Articular chondrocyte of knee joint (primary cell): ENCODE measurements at places on chromosomes 3 and 15. TPM values are rescaled to one million over a fixed set of nuclear protein-coding genes. Genes with fewer than 3 reads are reported as not detected.

The TUBGCP4 gene
- total RNA-seq = 7.6 and 10.5 TPM in 2 replicates

The ITIH4 gene
- total RNA-seq = 2.7 and 4.7 TPM in 2 replicates

The TOMM70 gene
- total RNA-seq = 62.6 and 70.0 TPM in 2 replicates

The CHRNA3 gene
- total RNA-seq = not detected in 2 replicates

The LRRK1 gene
- total RNA-seq = 15.5 and 16.2 TPM in 2 replicates

The GRK7 gene
- total RNA-seq = not detected in 2 replicates

The BFSP2 gene
- total RNA-seq = not detected in 2 replicates

The ACOX2 gene
- total RNA-seq = 3.2 and 14.2 TPM in 2 replicates

The CLPX gene
- total RNA-seq = 59.7 and 62.5 TPM in 2 replicates

The ZNF280D gene
- total RNA-seq = 83.9 and 84.5 TPM in 2 replicates

The SEMA5B gene
- total RNA-seq = 0.13 and 0.32 TPM in 2 replicates

The CAV3 gene
- total RNA-seq = not detected in 2 replicates

The CYP1A1 gene
- 0.32 TPM in 1 of 2 replicates, not detected in the other for total RNA-seq

The GPR149 gene
- not detected in 2 replicates for total RNA-seq

The MESP2 gene
- 0.32 and 0.78 TPM in 2 replicates for total RNA-seq

The CCR8 gene
- not detected in 2 replicates for total RNA-seq

The SLC12A8 gene
- total RNA-seq = 1.6 and 2.3 TPM in 2 replicates

The SSUH2 gene
- 0.11 TPM in 1 of 2 replicates, not detected in the other for total RNA-seq

The TGM5 gene
- total RNA-seq = 0.22 and 0.78 TPM in 2 replicates

The GUCA1C gene
- total RNA-seq = not detected in 2 replicates

The LRRN1 gene
- 1.4 and 4.5 TPM in 2 replicates for total RNA-seq

The CAPN3 gene
- total RNA-seq = 1.8 and 1.9 TPM in 2 replicates

The LSAMP gene
- 3.2 and 6.5 TPM in 2 replicates for total RNA-seq

The TNNC1 gene
- 1.7 and 3.3 TPM in 2 replicates for total RNA-seq

The P3H2 gene
- 189 and 220 TPM in 2 replicates for total RNA-seq

The ATP11B gene
- 112 and 115 TPM in 2 replicates for total RNA-seq

The GPR62 gene
- total RNA-seq = 0.11 and 0.13 TPM in 2 replicates

The UBE3A gene
- total RNA-seq = 83.8 and 99.8 TPM in 2 replicates

The CD200R1 gene
- 0.11 and 0.13 TPM in 2 replicates for total RNA-seq

The VWA5B2 gene
- not detected in 2 replicates for total RNA-seq

The MKRN2 gene
- total RNA-seq = 40.2 and 44.4 TPM in 2 replicates

The NAALADL2 gene
- total RNA-seq = 33.3 and 33.4 TPM in 2 replicates

The PLA2G4B gene
- total RNA-seq = 0.32 and 1.6 TPM in 2 replicates

The OXTR gene
- 0.13 and 0.76 TPM in 2 replicates for total RNA-seq

The SCAANT1 gene
- total RNA-seq = not detected in 2 replicates

The TGM4 gene
- total RNA-seq = not detected in 2 replicates

The EOGT gene
- total RNA-seq = 67.2 and 74.9 TPM in 2 replicates

The CPA3 gene
- 0.11 TPM in 1 of 2 replicates, not detected in the other for total RNA-seq

The GOLGA6L4 gene
- total RNA-seq = 1.4 and 1.8 TPM in 2 replicates

The GYG1 gene
- total RNA-seq = 60.3 and 70.6 TPM in 2 replicates

The STX19 gene
- total RNA-seq = 0.13 TPM in 1 of 2 replicates, not detected in the other

The GOLGA8Q gene
- total RNA-seq = 1.7 and 2.4 TPM in 2 replicates

The EIF1B gene
- total RNA-seq = 24.4 and 25.7 TPM in 2 replicates

The TICRR gene
- total RNA-seq = 2.4 and 2.9 TPM in 2 replicates

The CLDN1 gene
- 0.26 and 2.7 TPM in 2 replicates for total RNA-seq

The TTLL13 gene
- 0.11 and 0.13 TPM in 2 replicates for total RNA-seq

The MYRIP gene
- total RNA-seq = 1.9 and 2.5 TPM in 2 replicates

The MASP1 gene
- total RNA-seq = 6.5 and 15.1 TPM in 2 replicates

The GREM1 gene
- 39.1 and 224 TPM in 2 replicates for total RNA-seq

The SERPINI2 gene
- not detected in 2 replicates for total RNA-seq

The MME gene
- total RNA-seq = 2.7 and 26.5 TPM in 2 replicates

The THBS1 gene
- total RNA-seq = 652 and 1,464 TPM in 2 replicates

The MDFIC2 gene
- not detected in 2 replicates for total RNA-seq

The SERINC4 gene
- 0.13 TPM in 1 of 2 replicates, not detected in the other for total RNA-seq
